ENCODE measurements at places on chromosomes 7 and 10.
A peak's percentile ranks its signal among the peaks of the same experiment; 100 is the strongest.

DNA sequence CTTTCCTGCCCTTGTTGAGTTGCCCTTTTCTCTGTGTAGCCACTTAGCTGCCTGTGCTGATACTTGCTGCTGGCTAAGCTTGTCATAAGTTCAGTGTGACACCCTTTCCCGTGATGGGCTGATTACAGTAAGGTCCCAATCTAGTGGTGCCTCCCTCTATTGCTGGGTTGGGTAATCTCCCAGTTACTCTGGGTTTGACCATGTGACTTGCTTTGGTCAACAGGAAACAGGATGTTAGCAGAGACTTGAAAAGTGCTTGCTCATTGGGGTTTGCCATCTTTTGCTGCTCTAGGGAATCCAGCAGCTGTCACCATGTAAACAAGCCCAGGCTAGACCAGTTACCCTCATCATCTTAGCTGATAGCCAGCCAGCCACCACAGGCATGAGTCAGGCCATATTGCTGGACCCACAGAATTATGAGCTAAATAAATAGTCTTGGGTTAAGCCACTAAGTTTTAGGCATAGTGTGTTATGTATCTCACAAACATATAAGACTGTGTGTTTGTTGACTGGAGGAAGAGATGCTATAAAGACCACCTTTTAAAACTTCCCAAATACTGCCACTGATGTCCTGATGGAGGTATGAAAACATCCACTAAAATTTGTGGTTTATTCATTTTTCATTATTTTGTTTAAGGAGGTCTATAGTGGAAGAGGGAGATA, 4.0 kb upstream of the LEP start:
- DNase-seq: peak; percentile 8

DNA sequence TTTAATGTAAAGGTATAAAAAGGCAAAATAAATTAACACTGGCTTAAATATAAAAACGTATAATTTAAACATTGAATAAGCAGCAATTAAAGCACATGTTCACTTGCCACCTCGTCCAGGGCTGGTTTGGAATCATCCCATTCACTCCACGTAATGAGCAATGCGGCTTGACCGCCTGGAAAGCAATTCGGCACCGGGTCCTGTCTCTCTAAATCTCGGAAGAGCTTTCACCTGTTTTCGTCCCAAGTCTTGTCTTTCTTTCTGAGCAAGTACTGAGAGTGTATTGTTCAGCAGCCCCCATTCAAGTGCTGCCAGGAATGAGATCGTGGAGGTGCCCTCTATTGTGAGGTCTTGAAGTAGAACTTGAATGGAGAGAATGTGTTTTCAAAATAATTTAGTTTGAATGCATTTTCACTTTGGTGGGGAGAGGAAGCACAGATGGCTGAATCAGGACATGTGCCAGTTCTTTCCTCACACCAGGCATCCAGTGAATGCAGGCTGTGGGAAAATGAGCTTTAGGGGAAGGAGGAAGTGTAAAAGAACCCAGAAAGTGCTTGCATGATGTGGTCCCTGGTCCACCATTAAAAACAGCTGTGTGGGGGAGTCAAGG, 515.2 kb downstream of the REEP3 start:
- no peak for DNase-seq

DNA sequence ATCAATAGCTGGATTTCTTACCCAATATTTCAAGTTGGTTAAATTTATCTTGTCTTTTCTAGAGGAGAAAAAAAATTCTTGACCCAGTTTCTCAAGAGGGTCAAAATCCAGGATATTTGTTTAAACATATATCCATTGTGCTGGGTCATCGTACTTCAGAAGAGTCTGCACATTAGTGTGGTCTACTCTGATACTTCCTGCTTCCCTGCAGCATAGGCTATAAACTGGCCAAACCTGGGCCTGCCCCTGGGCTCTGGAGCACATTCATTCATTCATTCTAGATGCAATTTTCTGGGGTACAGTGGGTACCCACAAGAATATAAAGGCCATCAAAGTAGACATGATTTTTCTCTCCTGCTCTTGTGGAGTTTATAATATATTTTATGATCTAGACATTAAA, 142.1 kb upstream of the WNT16 start:
- DNase-seq: no peak

GRCh38 chr7:144255471-144255897, 9.1 kb downstream of the OR2A7 start:
- no peak for DNase-seq

DNA sequence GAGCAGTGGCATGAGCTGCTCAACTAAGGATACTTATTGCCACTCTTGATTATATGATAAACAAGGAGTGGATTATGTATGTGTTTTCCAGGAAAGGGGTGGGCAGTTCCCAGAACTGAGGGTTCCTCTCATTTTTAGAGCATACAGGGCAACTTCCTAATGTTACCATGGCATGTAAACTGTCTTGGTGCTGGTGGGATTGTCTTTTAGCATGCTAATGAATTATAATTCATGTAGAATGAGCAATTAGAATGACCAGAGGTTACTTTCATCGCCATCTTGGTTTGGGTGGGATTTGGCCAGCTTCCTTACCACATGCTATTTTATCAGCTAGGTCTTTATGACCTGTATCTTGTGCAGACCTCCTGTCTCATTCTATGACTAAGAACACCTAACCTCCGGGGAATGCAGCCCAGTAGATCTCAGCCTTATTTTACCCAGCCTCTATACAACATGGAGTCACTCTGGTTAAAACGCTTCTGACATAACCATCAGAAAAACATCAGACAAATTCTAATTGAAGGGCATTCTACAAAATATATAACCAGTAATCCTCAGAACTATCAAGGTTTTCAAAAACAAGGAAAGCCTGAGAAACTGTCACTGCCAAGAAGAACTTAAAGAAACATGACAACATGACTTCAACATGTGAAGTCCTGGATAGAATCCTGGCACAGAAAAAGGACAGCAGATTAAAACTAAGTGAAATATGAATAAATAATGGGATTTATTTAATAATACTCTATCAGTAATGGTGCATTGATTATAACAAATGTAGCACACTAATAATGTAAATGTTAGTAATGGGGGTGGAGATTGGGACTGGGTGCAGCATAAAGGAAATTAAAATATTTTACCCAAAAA, 365.0 kb downstream of the SEMA3D start:
- no peak for DNase-seq

DNA sequence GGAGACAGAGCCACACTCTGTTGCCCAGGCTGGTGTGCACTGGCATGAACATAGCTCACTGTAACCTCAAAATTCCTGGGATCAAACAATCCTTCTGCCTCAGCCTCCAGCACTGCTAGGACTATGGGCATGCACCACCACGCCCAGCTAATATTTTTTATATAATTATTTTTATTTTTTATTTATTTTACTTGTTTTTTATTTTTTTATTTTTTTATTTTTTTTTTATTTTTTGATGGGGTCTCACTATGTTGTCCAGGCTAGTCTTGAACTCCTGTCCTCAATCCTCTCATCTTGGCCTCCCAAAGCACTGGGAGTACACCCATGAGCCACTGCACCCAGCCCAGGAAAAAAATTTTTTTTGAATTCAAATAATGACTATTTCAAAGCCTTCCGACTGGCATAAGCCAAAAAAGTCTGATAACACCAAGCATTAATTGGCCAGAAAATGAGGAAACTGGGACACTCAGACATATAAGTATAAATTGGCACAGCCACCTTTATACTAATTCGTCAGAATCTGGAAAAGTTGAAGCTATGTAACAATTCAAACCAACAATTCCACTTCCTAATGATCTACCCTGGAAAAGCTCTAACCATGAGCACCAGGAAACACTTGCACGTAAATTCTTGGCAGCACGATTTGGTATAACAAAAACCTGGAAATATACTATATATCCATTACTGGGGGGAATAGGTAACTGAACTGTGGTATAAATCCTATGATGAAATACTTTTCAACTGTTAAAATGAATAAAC, 6.3 kb downstream of the ZC3HAV1 start:
- no peak for DNase-seq

- DNase-seq: peak; percentile 56
Observed at GRCh38 chr10:87850742-87851205, 12.6 kb downstream of the KLLN start.

GRCh38 chr10:124262234-124262865, 156.4 kb downstream of the OAT start:
- DNase-seq: no peak

GRCh38 chr10:62992145-62992721, 140.9 kb upstream of the NRBF2 start:
- DNase-seq: peak; percentile 25

DNA sequence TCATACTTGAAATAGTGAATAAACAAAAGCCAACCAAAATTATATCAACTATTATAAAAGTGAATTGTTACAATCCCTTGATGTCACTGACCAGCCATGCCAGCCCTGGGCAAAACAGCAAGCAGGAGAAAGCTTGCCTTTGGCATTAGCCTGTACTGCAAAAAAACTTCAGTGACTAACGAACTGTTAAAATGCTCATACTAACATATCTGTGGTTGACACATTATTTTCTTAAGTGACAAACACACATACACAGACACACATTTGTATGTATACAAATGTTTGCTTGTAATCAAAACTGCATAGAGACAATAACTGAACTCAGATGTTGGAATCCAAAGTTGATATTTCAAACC, 29.5 kb downstream of the CHCHD3 start:
- no peak for DNase-seq

DNA sequence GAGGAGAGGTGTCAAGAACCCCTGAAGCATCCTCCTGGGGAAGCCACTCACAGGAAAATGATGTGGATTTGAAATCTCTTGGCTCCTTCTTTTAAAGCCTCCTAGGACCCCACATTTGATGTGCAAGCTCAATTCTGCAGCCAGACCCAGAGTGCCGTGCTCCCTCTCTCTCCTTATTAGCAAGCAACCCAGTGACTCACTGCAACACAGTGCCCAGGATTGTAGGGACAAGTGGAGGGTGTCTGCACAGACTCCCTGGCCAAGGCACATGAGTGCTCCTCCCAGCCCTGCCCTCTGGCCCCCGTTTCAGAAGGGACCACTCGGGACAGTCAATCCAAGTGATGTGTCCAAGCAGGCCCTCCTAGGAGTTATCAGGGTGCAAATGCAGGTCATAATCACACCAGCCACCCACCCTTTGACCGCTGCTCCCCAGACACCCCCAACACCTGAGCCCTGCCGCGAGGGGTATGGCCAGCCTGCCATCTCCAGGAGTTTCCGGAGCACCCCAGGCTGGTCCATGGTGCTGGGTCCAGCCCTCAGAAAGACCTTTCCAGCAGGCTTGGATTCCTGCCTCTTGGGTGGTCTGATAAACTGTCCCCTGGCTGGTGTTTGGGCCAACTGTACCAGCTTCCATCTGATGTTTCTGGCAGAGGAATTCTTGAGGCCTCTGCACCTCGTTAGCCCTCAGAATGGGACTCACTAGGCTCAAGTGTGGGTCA, 54.5 kb upstream of the CXCL12 start:
- DNase-seq: no peak

- no peak for DNase-seq
Observed at GRCh38 chr10:102280397-102281101, 35.2 kb downstream of the GBF1 start.

DNA sequence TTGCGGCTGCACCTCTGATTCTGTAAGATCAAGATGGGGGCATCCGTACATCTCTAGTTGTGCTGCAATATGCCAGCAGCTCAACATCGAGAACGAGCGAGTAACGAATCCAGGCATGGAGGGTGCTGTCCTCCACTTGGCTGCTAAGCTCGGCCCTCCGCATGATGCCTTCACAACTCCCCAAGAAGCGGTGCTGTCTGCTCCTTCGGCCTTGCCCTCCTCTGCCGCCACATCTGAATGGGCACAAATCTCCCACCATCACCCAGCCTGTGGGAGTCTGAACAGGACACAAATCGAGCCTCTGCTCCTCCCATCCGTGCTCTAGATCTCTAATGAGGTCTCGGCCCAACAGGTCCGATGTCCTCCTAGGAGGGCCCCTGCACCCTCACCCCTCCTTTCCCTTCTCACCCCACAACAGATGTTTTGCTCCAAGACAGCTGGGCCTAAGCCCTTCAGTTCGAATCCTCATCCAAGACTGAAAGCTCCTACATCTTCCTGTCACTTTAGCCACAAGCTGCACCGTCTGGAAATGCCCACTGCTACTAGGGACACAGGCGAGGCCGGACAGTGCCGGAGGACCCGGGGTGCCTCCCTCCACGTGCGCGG, 86.7 kb downstream of the ZNF33B start:
- no peak for DNase-seq

- DNase-seq: no peak
Observed at GRCh38 chr10:440127-440526, 249.3 kb downstream of the DIP2C start.

DNA sequence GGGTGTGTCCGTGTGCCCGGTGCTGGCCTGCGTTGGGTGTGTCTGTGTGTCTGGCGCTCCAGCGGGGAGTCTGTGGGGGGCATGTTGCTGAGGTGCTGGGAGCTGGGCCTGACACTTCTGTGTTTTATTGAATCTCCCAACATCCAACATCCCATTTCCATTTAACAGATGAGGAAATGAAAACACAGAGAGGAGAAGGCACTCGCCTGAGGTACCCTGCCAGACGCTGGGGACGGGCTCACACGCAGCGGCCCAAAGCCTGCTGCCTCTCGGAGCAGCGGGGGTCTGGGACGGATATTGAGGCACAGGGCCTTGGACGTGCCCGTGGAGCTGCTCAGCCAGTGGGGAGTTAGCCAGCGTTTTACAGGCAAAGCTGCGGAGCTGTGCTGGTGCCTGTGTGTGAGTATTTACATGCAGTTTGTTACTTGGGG, 133.9 kb downstream of the DNAJB6 start:
- DNase-seq: no peak

DNA sequence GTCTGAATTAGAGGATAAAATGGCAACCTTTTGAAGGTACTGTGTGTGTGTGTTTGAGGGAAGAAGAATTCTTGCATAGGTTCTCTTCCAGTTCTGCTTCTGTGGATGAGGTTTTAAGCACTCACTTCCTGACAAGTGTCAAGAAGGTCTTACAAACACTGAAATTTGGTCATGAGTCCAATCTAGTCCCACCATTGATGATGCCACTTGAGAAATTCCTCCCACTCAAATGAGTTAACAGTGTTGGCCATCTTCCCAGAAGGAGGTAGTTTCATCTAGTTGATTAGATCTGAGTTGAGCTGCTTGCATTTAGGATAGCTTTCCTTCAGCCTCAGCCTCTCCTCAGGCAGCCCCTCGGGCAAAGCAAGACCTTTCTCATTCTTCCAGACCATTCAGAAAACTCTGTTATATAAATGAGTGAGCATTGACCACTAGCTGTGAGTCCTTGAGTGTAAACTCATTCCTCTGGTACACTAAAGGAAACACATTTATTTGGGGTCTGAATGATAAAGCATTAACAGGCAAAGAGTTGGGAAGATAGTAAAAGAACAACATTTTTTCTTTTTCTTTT, 189.5 kb downstream of the TRIL start:
- DNase-seq: no peak

DNA sequence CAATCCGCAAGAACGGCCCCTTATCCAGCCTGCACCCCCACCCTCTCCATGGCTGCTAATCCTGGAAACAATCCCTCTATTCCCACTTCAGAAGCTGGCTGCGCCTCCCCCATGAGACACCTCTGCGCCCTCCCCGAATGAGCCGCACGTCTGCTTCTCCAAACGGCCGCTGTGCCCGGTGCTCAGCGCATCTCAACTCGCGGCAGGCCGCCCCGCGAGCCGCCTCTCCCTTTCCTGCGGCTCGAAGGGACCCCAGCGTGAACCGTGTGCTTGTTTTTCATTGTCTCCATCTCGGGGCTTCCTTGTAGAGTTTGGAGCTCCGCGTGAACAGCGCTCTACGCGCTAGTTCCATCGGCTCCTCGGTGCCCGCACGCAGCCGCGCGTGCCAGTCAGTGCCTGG, 20.8 kb upstream of the FXYD4 start:
- DNase-seq: no peak

- no peak for DNase-seq
Observed at GRCh38 chr10:52583336-52583735, 189.2 kb downstream of the MBL2 start.
